ENCODE measurements at places on chromosomes 2 and 18. TPM values are rescaled to one million over a fixed set of nuclear protein-coding genes. Genes with fewer than 3 reads are reported as not detected.

The LHCGR gene
- not detected for total RNA-seq

The SERPINB7 gene
- total RNA-seq, result not detected

The TRIM54 gene
- total RNA-seq, result not detected

The AP1S3 gene
- total RNA-seq, result 13.5 TPM

The ZDBF2 gene
- 9.4 TPM for total RNA-seq

The STPG4 gene
- 0.20 TPM for total RNA-seq

The DNER gene
- not detected for total RNA-seq

The SERPINB12 gene
- not detected for total RNA-seq

The ANKRD29 gene
- not detected for total RNA-seq

The CDC42EP3 gene
- total RNA-seq, result 27.6 TPM

The GALR1 gene
- not detected for total RNA-seq

The SKOR2 gene
- total RNA-seq, result not detected

The ATP6V1B1 gene
- total RNA-seq, result not detected

The YES1 gene
- total RNA-seq, result 12.1 TPM

The PRKAG3 gene
- not detected for total RNA-seq

The AMMECR1L gene
- total RNA-seq, result 18.5 TPM

The GALNT3 gene
- total RNA-seq, result 11.3 TPM

All from activated CD8-positive, alpha-beta memory T cell treated with anti-CD3 and anti-CD28 coated beads, Interleukin-2, amount 10 ng/mL, durations not matched to agents 7 days and 5 days (primary cell).